ENCODE measurements at places on chromosomes 1 and 21. TPM values are rescaled to one million over a fixed set of nuclear protein-coding genes. Genes with fewer than 3 reads are reported as not detected.

- no peak for DNase-seq
Observed at GRCh38 chr1:58065520-58065919, 481.0 kb downstream of the OMA1 start.

DNA sequence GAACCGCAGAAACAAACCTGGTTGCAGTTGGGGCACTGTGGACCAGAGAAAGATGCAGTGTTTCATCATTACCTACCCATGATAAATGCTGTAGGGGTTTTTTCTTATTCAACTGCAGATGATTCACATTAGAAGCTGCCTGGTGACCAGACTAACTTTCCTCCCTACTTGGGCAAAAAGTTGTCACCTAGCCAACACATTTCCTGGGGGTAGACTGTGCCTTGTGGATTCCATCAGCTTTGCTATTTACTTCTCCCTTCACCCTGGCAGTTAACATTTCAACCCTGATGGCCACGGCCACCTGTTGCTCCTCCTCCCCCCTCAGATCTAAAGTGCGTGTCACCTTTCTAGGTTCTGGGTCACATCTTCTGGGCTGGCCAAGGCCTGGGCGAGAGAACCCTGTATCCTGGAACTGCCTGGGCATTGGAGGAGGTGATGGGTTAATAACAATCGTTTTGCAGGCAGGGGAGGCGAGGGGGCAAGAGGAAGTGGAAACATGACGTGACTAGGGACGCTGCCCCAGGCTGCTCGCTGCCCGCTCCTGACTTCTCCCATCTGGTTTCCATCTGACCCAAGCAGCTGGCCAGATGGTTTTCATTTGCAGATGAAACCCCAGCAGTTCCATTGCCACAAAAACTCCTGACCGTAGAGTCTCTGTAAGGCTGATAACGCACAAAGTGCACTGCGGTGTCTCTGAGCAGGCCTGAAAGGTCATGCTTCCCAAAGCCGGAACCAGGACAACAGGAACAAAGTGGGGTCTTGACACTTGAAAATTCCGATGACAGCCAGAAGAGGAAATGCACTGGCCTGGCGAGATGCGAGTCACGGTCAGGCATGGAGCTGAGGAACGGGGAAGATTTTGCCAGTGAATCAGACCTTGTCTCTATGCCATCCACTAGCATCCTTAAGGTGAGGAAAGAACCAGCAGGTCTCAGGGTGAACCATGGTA lies 36.6 kb downstream of the CAPZB start:
- peak; percentile 78 for DNase-seq

DNA sequence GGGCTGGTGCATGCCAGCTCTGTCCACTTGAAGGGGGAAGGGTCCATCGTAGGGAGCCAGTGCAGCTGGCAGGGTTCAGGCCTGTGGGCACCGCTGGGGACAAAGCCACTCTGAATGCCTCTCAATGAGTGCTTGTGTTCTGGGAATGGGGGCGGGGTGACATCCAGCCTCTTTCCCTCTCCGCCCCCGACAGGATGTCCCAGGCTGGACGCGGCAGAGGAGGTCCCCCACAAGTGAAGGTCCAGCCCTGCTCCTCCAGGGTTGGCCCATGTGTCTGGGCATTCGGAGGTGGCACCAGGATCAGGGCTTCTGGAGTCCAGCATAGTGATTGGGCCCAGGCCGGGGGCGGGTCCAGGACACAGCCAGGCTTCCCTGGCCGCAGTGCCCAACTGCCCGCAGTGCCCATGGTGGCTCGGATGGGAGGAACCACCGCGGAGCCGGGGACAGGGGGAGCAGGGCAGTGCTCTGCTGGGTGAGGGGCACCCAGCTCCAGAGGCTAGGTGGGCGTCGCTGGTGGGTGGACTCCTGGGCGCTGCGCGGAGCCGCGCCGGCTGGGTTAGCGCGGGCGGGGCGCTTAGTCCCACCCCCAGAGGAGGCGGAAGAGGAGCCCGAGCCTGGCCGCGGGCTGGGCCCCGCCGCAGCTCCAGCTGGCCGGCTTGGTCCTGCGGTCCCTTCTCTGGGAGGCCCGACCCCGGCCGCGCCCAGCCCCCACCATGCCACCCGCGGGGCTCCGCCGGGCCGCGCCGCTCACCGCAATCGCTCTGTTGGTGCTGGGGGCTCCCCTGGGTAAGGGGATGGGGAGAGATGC lies at the start of gene SHISA4:
Gene SHISA4 (plus strand): TSS at position 617 of the 808 bp plus-strand sequence. CDS start 97 bp downstream, at position 714.
- DNase-seq = peak; percentile 88

Gene RGS2
- 31.2 TPM for total RNA-seq

GRCh38 chr1:99496067-99496466 lies 149.8 kb upstream of the PALMD start:
- no peak for DNase-seq

Gene PCAT6
- total RNA-seq = not detected

GRCh38 chr1:186271032-186271431 lies 104.0 kb downstream of the TPR start:
- DNase-seq = no peak

- no peak for DNase-seq
Observed at GRCh38 chr21:31338908-31339368, 5.1 kb downstream of the TIAM1 start.

DNA sequence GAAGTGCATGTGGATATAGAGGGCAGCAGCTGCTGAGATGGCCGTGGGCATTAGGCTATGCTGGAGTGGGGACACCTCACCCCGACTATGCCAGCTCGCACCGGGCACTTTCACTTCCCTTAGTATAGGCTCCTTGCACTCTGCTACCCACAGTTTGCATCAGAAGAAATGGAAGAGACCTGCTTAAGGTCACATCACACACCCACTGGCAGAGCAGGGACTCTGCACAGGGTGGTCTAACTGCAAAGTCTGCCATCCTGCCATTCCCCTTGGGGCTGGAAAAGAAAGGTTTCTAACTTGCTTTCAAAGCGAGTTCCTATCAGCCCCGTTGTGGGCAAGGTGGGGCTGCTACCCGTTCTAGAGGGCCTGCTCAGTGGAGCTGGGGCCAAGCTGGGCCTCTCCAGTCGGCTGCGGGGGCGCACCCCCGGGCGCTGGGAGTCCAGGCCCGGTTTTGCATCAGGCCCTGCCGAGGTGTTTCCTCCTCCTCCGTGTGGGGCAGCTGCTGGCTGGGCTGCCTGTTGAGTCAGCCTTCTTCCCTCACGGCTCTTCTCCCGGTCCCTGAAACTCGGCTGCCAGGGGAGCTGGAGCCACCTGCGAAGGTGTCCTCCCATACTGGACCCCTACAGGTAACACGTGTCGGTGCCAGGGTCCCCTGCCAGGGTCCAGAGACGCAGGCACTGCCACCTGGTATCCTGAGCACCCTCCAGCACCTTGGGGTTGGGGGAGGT lies at the start of gene SYTL1:
Gene SYTL1 (plus strand): TSS at position 498 of the 728 bp plus-strand sequence. CDS start 3,313 bp downstream, outside the sequence.
- DNase-seq = no peak
